Fibroblast of mammary gland (primary cell): ENCODE measurements at places on chromosomes 5 and 9.

GRCh38 chr9:124266139-124266825 is 8.5 kb downstream of the NEK6 start:
- no peak for DNase-seq

- DNase-seq: no peak
These were observed 21.0 kb upstream of the SUSD3 start for GRCh38 chr9:93037476-93037971.

GRCh38 chr5:106843812-106844416 is 826.8 kb downstream of the EFNA5 start:
- DNase-seq: peak; percentile 5

DNA sequence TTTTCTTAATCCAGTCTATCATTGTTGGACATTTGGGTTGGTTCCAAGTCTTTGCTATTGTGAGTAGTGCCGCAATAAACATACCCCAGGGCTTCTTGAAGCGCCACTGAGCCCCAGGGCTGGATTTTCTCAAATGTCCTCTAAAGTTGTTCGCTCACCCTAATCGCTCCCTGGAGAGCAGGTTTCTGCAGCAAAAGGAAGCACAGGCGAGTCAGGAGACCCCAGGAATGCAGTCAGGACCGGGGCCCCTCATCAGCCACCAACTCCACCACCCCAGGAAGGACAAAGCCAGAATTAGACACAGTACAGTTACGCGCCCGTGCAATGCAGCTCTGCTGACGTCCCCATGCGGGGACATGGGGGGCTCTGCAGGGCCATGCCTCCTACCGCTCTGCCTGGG is 15.7 kb upstream of the OBP2B start:
- DNase-seq: no peak

GRCh38 chr9:74777136-74777879 is 110.4 kb downstream of the TRPM6 start:
- peak; percentile 65 for DNase-seq
